ENCODE measurements at places on chromosomes 11 and 22.

- DNase-seq: no peak
Observed at GRCh38 chr11:108985945-108986279, 321.0 kb downstream of the DDX10 start.

GRCh38 chr11:118497831-118498230 is 29.4 kb upstream of the TTC36 start:
- DNase-seq: no peak

DNA sequence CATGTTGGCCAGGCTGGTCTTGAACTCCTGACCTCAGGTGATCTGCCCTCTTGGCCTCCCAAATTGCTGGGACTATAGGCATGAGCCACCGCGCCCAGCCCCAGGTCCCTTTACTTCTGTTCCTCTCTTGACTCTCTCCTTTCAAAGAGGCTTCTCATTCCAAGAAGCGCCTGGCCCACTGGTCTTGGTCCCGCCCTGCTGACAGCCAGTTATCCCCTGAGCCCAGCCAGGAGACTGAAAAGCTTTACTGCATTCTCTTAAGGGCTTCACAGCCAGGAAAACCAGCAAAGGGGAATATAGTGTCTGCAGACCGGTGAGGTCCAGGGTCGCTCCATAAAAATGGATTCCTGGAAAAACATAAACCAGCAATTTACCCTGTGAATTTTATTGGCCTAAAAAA is 68.3 kb downstream of the NFAM1 start:
- DNase-seq: no peak

GRCh38 chr11:86741839-86742805 is 58.2 kb upstream of the PRSS23 start:
- no peak for DNase-seq

- DNase-seq: no peak
Observed at GRCh38 chr11:3133261-3134217, 31.6 kb downstream of the OSBPL5 start.

DNA sequence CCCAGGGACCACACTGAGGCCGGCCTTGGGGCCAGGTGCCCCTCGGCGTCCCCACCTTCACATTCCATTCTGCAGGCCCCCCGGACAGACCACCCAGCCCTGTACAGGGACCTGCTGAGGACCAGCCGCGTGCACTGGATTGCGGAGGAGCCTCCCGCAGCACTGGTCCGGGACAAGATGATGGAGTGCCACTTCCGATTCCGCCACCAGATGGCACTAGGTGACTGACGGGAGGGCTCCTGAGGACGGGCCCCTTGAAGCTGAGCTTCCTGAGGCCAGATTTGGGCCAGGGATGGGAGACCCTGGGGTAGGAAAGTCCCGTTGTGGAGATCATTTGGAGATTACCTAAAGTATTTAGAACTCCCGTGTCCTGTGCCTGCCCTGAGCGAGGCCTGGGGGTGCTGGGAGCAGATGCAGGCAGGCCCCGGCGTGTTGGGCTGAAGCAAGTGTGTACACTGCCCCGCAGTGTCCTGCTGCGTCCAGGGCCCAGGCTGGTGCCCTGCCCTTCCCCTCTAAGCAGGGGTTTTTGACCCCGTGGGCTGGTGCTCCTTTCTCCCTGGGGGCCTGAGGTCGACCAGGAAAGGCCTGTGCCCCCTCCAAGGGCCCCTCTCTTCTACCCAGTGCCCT is 20.0 kb downstream of the TRMU start:
- DNase-seq: no peak

DNA sequence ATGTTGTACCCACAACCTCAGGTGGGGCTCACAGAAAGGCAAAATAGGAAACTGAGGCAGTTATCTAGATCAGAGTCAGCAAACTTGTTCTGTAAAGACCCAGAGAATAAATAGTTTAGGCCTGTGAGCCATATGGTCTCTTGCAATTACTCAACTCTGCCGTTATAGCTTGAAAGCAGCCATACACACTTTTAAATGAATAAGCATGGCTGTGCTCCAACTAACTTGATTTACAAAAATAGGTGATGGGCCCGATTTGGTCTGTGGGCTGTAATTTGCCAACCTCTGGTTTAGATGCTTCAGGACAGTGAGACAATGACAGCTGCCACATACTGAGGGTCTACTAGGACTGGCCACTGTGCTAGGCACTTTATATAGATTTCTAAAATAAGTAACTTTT is 198.8 kb upstream of the NARS2 start:
- no peak for DNase-seq

- DNase-seq: no peak
Observed at GRCh38 chr11:29844701-29845379, 172.0 kb downstream of the KCNA4 start.

DNA sequence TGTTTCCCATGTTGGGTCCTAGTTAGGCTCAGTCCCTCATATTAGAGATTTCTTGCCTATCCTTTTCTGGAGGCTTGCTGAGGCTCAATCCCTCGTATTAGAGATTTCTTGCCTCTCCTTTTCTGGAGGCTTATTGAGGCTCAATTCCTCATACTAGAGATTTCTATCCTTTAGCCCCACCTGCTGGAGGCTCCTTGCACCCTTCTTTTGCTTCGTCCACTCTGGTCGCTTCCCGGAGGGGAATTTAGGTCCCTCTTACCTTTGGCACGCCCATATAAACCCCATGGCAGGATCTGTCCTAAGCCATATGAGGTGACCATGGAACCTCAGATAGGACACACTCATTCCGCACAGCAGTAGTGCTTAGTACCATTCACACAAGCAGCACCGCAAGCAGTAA is 15.9 kb downstream of the CYP2D6 start:
- no peak for DNase-seq

- DNase-seq: no peak
Observed at GRCh38 chr11:126711977-126712625, 288.5 kb downstream of the KIRREL3 start.

- DNase-seq: no peak
Observed at GRCh38 chr11:74268456-74268855, 43.0 kb downstream of the P4HA3 start.

GRCh38 chr11:93737904-93738612 is 3.2 kb downstream of the TAF1D start:
- no peak for DNase-seq

- DNase-seq: no peak
Observed at GRCh38 chr22:38924347-38924952, 33.0 kb upstream of the APOBEC3A start.

- no peak for DNase-seq
Observed at GRCh38 chr11:1504581-1505290, 18.2 kb upstream of the MOB2 start.

GRCh38 chr11:111782109-111782741 is 16.0 kb upstream of the PPP2R1B start:
- DNase-seq: no peak

DNA sequence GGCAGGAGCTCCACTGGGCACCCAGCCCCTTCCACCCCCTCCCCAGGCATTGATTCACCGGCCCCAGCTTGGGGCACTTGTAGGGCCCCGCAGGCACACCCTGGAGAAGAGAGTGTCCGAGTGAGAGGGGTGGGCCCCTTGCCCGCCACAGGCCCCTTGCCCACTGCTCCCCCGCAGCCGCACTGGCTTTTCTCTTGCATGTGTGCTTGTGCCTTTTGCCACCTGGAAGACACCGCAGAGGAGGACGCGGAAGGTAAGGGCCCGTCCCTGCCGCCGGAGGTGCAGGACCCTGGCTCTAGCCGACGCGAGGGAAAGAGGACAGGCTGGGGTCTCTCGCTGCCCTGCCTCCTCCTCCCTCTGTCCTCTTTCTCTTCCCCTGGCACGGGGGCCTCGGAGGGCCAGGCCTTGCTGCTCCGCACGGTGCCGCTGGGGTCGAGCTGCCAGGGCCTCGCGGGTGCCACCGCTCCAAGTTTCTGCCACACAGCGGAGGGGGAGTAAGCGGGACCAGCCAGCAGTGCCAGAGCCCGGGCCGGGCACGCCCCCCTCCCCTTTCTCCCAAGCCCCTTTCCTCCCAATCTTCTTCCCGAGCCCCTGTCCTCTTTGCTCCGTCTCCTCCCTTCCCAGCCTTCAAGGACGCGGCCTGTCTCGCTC is 9.5 kb downstream of the TNNT3 start:
- DNase-seq: no peak

DNA sequence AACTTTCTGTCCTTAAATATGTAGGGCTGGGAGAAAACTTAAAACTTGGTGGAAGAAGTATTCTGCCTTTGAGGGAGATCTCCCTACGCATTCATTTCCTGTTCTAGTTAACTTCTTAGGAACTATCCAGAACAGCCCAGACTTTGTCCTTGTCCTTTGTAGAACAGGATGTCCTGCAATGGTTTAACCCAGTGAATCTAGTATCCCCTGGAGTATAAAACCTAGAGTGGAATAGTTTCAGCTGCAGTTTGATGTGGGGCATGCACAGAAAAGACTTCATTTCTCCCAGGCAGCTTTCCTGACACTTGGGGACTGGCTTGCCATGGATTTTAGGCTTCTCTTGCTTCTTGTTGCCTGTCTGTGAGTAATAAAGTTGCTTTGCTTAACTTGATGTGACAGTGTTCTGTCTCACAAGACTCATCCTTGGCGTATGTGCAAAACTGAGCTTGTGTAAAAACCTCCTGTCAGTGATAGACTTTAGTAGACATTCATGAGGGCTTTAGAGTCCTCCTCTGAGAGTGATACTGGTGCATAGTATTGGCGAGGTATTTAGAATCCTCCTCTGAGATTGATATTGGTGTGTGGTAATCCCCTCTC is 28.2 kb downstream of the ARHGAP42 start:
- no peak for DNase-seq

DNA sequence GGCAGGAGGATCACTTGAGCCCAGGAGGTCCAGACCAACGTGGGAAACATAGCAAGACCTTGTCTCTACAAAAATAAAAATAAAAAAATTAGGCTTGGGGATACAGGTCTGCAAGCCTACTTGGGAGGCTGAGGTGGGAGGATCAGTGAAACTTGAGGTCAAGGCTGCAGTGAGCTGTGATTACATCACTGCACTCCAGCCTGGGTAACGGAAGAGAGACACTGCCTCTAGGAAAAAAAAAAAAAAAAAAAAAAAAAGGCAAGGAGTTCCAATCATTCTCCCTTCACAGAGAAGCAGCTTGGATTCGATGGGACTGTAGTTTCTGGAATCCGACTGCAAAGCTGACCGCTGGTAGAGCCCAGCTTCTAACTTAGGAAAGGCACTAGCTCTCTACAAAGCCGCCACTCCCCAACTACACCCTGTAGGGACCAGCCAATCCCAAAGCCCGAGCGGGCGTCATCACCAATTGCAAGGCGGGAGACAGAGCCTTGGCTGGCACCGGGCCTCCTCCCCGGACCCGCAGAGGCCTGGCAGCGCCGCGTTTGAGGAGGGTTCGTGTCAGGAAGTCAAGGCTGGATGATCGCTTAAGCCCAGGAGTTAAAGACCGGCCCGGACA is 716 bp upstream of the DDB2 start:
- DNase-seq: peak; percentile 72

GRCh38 chr11:129721685-129722084 is 94.0 kb upstream of the TMEM45B start:
- DNase-seq: no peak

GRCh38 chr22:25039754-25040153 is 87.2 kb downstream of the KIAA1671 start:
- no peak for DNase-seq

DNA sequence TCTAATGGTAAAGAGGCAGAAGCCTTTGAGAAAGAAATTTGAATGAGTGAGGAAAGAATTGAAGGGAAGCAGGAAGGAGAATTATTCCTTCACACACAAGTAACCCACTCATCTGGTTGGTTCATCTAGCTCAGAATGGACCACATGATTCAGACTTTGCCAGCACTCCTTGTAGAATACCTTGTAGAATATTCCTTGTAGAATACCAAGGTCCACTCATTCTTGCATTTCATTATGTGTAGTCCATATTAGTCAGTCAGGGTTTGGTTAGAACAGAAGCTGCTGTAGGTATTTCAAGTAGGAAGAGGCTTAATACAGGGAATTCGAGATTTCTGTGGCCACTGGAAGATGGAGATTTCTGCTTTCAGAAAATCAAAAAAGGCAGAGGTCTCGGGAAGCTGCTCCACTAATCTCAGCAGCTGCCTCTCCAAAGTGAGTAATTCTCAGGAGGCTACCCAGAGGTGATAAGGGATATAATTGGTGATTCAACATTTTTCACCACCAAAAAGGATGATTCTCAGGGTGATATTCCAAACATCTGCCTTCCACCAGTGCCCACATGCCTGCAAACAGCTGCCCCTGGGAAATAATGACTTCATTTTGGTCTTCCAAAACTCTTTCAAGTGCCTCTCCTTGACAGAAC is 329.1 kb downstream of the TMEM135 start:
- DNase-seq: no peak

DNA sequence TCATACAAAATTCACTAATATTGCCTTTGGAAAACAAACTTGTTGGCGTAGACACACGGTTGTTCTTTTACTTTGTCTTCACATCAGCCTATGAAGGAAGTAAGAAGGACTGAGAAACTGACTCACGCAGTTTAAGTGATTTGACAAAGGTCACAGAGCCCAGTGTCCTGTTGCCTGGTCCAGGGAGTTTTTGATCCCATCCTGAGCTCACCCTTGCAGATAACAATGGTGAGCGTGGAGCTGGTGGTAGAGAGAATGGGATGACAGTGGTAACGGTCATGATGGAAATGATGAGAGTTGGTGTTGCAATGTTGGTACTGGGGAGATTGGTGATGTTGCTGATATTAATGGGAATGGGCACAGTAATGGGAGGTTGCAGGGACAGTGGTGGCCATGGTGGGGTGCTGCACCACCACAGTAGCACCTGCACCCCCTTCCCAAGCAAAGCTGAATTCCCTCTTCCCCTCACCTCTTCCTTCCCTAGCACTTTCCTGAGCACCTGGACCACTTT is 22.0 kb downstream of the CREB3L1 start:
- no peak for DNase-seq

All from iPS DF 6.9 (cell line).